Suprapubic skin (tissue), 4 donors: ENCODE measurements at places on chromosomes 12 and 14. TPM values are rescaled to one million over a fixed set of nuclear protein-coding genes. Genes with fewer than 3 reads are reported as not detected.

TAS2R46 gene
- 2.0 TPM for total RNA-seq

DNA sequence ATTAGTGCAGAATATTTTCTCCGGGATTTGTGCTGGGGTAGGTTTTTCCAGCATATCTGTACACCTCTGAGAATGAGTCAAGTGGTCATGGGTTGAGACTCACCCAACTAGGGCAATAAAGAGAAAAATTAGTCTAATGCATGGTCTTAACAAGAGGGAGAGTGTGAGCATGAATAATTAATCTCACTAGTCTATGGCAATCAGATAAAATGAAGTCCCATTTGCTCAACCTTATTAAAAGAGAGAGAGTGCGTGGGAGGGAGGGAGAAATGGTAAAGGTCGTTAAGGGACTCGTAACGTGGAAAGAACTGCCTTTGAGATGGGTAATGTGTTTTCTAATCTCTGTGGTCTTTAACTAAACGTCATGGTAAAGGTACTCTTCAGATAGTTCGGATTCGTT is 91.6 kb downstream of the TESC start:
- DNase-seq = no peak

DNA sequence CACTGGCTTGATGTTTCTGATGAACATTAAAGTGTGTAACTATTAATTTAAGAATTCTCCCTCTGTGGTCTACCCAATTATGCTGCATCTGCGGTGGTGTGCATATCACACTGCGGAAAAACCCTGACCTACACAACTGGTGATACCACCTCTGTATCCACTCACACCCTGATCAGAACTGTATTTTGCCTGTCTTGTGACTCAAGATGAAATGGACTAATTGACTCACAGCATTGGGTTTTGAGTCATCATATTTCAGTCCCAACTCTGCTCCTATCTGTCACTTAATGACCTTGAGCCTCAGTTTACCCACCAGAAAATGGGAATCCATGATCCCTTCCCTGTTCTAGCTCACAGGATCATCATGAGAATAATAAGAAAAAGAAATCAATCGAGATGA is 65.6 kb downstream of the NUAK1 start:
- DNase-seq = no peak

IAPP gene
- not detected for total RNA-seq

CCDC177 gene
- 0.13 TPM for total RNA-seq

DNA sequence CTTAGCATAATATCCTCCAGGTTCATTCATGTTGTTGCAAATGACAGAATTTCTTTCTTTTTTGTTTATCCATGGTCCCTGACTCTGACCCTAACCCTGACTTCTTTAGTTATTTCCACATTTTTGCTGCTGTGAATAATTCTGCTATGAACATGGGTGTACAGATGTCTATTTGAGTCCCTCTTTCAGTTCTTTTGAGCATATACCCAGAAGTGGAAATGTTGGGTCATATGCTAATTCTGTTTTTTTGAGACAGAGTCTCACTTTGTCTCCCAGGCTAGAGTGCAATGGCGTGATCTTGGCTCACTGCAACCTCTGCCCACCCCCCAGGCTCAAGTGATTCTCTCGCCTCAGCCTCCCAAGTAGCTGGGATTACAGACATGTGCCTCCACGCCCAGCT is 33.1 kb downstream of the KNTC1 start:
- DNase-seq = no peak

DNA sequence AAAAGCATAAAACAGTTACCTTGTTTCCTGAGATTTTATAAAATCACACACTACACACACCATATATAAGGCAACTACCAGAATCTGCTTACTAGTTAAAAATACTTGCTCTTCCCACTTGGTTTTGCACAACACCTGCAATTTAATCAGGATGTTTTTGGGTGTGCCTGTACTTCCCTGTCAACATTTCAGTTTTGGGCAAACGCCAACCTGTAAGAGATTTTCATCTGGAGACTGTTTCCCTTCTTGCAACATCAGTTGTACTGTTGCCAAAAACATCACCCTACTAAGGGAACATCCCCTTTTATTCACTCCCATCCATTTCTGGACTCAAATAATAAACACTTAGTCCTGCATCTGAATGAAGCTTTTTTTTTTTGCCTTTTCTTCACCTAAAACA is 172.3 kb downstream of the DUSP6 start:
- DNase-seq = peak; percentile 67
